ENCODE measurements at places on chromosomes 11 and 22.
A peak's percentile ranks its signal among the peaks of the same experiment; 100 is the strongest.

DNA sequence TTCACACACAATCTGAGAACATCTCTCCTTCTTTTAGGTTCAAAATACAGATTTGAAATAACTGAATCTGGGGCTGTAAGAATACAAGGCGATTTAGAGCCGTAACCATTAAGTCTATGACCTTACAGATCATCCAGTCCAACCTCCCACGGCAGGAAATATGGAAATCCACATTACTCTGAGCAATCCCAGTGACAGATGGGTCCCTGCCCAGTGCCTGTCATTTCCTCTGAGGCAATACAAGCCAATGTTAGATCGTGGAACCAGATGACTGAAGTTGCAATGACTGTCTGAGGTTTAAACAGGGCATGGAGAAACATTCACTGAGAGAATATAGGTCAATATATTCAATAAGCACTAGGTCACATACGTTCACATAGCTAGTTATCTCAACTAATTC, 77.4 kb upstream of the OR5AK2 start:
- no peaks in the 10 kb centered on the region for H3K27me3 ChIP-seq

- peaks cover 8% of the 10 kb centered on the region for H3K4me1 ChIP-seq
- peaks cover 40% of the 10 kb centered on the region for H3K36me3 ChIP-seq
- no peak for DNase-seq
- H3K4me3 ChIP-seq: no peak overlapping the region
These were observed 4.9 kb upstream of the TESMIN start for GRCh38 chr11:68756171-68756766.

DNA sequence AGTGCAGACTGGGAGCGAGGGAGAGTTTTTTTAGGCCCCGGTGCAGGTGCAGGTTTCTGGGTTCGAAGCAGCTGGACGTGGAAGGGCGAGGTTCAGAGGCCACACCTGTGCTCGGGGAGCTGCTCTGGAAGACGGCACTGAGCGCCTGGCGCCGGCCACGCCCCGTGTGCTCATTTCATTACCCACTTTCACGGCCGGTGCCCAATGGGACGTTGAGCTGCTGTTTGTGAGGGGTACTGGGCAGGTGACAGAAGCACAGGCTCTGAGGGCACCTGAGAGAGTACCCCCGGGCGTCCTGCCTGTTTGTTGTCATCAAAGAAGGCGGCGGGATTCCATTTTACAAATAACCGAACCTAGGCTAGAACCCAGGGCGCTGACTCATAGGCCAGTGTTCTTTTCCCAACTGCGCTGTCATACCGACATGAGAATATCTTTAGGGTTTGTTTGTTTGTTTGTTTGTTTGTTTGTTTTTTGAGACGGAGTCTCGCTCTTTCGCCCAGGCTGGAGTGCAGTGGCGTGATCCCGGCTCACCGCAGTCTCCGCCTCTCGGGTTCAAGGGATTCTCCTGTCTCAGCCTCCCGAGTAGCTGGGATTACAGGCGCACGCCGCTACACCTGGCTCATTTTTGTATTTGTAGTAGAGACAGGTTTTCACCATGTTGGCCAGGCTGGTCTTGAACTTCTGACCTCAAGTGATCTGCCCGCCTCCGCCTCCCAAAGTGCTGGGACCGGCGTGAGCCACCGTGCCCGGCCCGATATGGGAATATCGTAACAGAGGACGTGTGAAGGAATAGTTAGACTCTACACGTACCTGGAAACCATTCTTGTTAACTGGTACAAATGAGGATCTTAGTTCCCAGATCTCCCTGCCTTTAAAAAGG, 16.6 kb upstream of the SPTBN2 start:
- peak overlapping the region; percentile 65 for H3K4me3 ChIP-seq
- H3K27me3 ChIP-seq: no peaks in the 10 kb centered on the region
- peaks cover 19% of the 10 kb centered on the region for H3K4me1 ChIP-seq
- H3K27ac ChIP-seq: peak overlapping the region; percentile 96

DNA sequence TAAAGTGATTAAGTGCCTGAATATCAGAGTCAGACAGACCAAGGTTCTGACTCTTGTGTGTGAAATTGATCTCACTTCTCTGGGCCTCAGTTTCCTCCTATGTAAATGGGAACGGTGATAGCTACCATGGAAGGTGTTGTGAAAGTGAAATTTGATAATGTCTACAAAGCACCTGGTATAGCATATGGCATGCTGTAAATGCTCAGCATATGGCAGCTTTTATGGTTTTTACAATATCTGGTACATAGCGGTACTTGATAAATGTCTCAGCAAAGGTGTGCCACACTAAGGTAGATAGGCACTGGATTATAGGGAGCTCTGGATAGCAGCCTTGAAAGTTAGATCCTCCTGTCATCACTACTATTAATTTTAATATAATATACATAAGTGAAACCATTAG, 19.9 kb downstream of the POU2AF2 start:
- no peaks in the 10 kb centered on the region for H3K36me3 ChIP-seq
- no peak overlapping the region for H3K4me3 ChIP-seq
- H3K27ac ChIP-seq: no peak overlapping the region
- no peak for DNase-seq
- H3K4me1 ChIP-seq: no peaks in the 10 kb centered on the region

DNA sequence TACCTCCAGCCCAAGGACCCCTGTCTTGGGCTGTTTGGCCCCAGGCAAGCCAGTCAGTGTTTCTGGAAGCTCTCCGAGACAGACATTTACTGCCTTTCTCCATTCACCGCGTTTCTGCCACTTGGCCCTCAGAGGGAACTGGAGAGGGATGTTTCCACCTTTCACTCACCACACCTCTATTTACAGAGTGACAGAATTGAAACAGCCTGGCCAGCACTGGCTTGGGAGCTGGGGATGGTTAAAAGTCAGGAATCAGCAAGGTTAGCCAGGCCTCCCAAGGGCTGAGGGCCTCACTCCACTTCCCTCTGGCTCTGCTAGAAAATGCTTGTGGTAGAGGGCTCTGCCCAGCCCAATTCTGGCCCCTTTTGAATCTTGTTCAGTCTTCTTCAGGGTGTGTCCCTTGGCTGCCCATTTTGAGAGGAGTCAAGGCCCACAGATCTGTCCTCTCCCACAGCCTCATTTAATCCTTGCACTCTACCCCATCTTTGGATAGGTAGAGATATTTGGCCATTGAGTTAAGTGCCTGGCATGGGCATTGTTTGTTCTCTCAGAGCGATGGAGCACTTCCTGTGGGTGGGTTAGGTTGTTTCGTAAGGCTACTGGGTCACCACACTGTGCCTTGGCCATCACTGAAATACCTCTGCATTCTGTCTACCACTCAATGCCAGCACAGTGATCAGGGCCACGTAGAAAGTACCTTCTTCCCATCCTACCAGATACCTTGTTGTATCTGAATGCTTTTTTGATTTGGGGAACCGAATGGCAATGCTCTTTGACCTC, 119.2 kb downstream of the MICAL2 start:
- no peaks in the 10 kb centered on the region for H3K27me3 ChIP-seq
- H3K27ac ChIP-seq: no peak overlapping the region
- no peak overlapping the region for H3K4me3 ChIP-seq
- H3K36me3 ChIP-seq: no peaks in the 10 kb centered on the region
- no peak for DNase-seq

- DNase-seq: no peak
- peak overlapping the region; percentile 0 for H3K4me3 ChIP-seq
- H3K27ac ChIP-seq: peak overlapping the region; percentile 62
- H3K4me1 ChIP-seq: peaks cover 59% of the 10 kb centered on the region
- H3K27me3 ChIP-seq: no peaks in the 10 kb centered on the region
These were observed 9.8 kb upstream of the TSSC4 start for GRCh38 chr11:2390725-2391151.

DNA sequence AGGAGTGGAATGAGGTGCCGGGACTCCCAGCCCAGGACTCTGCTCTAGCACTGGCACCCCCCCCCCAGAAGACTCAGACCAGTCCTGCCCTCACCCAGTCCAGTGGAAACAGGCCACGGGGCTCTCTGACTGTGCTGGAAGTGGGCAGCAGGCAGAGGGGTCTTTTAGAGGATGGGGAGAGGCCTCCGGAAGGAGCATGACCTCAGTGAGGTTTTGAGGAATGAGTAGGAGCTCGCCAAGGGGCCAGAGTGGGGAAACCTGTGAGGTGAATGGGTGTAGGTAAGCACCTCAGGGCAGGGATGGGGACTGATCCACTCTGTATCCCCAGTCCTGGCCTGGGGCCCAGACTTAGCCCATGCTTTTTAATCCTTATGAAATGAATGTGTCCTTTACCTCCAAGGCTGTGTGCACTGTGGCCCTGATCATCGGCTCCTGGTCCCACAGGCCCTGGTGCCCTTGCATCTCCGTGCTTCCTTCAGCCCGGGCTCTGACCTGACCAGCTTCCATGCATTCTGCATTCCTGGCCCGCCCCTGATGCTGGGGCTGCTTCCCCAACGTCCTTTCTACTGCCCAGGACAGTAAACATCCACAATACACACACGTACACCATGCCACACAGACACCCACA, 24.4 kb upstream of the RFPL3 start:
- H3K4me3 ChIP-seq: no peak overlapping the region
- H3K27ac ChIP-seq: no peak overlapping the region
- no peaks in the 10 kb centered on the region for H3K36me3 ChIP-seq
- H3K4me1 ChIP-seq: no peaks in the 10 kb centered on the region
- DNase-seq: no peak
- no peaks in the 10 kb centered on the region for H3K27me3 ChIP-seq

DNA sequence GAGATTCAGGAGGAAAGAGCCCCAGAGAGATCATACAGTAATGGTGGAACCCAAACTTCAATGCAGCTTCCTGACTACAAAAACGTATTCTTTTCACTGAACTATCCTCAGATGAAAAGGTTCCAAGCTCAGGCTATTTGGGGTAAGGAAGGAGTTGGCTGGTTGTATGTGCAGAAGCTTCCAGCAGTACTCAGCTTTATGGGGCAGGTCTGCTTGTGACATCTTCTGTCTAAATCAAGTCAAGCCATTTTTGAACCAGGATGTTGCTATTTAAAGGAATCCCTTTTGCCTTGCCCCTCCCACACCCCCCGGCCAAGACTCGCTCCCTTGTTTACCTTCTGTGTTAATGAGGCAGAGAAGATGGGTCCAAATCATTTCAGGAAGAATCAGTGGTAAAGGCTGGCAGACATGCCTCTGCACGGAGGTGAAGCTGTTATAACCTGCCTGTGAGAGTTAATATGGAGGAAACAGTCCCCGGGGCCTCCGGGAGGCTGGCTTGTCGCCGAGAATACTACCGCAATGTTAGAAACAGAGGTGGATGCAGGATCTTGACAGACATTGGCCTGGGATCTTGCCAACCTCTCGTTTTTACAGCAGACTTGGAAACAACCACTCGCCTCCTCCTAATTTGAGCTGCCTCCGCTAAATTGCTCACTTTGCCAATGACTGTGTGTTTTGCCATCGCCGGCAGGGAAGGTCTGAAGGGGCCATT, 45.4 kb downstream of the TIMP3 start:
- no peaks in the 10 kb centered on the region for H3K27me3 ChIP-seq
- H3K4me1 ChIP-seq: peaks cover 6% of the 10 kb centered on the region
- no peak overlapping the region for H3K4me3 ChIP-seq
- no peaks in the 10 kb centered on the region for H3K36me3 ChIP-seq

DNA sequence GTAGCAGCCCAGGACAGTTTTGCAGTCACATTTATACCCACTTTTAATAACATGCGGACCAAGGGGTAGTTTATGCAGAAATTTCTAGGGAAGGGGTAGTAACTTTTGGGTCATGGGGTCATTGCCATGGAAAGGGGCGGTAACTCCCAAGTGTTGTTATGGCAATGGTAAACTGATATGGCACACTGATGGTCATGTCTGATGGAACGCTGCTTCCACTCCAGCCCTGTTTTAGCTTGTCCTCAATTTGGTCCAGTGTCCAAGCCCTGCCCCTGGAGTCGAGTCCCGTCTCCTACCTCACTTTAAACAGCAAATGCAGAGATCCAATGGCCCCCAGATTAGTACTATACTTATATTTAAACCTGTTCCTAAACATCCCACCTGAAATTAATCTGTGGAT, 11.2 kb upstream of the SEC14L4 start:
- no peak for DNase-seq
- H3K27ac ChIP-seq: no peak overlapping the region
- H3K4me3 ChIP-seq: no peak overlapping the region
- H3K4me1 ChIP-seq: no peaks in the 10 kb centered on the region
- H3K36me3 ChIP-seq: no peaks in the 10 kb centered on the region

- peaks cover 17% of the 10 kb centered on the region for H3K27me3 ChIP-seq
- no peak overlapping the region for H3K27ac ChIP-seq
- DNase-seq: no peak
- H3K4me1 ChIP-seq: peaks cover 9% of the 10 kb centered on the region
- H3K4me3 ChIP-seq: no peak overlapping the region
- no peaks in the 10 kb centered on the region for H3K36me3 ChIP-seq
These were observed 390 bp upstream of the FGF3 start for GRCh38 chr11:69819541-69820070.

- H3K36me3 ChIP-seq: no peaks in the 10 kb centered on the region
- peak overlapping the region; percentile 59 for H3K27ac ChIP-seq
- DNase-seq: no peak
- peaks cover 34% of the 10 kb centered on the region for H3K4me1 ChIP-seq
- H3K4me3 ChIP-seq: peak overlapping the region; percentile 37
These were observed 35.1 kb downstream of the NRXN2 start for GRCh38 chr11:64687643-64688533.

DNA sequence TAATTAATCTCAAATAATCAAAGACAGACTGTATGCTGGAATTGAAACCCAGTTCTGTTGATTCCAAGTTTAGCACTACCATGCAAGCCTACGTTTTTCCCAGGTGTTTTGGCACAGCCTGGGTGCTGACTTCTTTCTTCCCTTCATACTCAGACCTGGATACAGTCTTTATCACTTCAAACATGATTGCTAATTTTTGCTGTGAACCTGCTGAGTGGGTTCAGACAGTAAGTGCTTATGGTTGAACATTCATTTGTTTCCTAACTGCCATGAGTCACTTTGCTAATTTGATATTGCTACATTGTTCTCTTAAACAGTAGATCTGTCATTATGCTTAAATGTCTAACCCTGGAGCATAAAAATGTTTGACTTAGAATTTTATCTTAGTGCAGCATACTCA, 12.2 kb downstream of the PAAF1 start:
- no peak for DNase-seq
- H3K27ac ChIP-seq: no peak overlapping the region
- H3K4me3 ChIP-seq: no peak overlapping the region
- H3K4me1 ChIP-seq: peaks cover 6% of the 10 kb centered on the region
- peaks cover 81% of the 10 kb centered on the region for H3K36me3 ChIP-seq

GRCh38 chr11:108497317-108498045, 703 bp downstream of the POGLUT3 start:
- H3K4me3 ChIP-seq: peak overlapping the region; percentile 82
- H3K27me3 ChIP-seq: no peaks in the 10 kb centered on the region
- peak; percentile 20 for DNase-seq

DNA sequence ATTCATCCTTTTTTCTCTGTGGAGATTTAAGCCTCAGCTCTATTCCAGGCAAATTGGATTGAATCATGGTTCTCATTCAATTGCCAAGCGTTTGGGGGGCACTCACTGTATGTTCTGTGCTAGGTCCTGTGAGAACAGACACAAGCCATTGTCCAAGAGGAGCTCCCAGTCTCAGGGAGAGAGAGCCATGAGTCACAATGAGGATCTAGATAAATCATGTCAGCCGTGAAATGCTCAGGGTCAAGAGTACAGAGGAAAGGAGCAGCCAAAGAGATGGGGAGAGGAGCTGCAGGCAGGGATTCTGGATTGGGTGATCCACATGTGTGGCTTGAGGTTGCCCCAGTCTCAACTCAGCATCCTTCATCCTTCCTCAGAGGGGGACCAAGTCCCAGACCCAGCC, 93.6 kb downstream of the FEZ1 start:
- H3K36me3 ChIP-seq: no peaks in the 10 kb centered on the region
- peaks cover 26% of the 10 kb centered on the region for H3K27me3 ChIP-seq
- peaks cover 18% of the 10 kb centered on the region for H3K4me1 ChIP-seq
- no peak overlapping the region for H3K27ac ChIP-seq
- DNase-seq: no peak

All from esophagus squamous epithelium (tissue), 5 donors.